AG08395 (cell line): ENCODE measurements at places on chromosomes 5 and 9.

DNA sequence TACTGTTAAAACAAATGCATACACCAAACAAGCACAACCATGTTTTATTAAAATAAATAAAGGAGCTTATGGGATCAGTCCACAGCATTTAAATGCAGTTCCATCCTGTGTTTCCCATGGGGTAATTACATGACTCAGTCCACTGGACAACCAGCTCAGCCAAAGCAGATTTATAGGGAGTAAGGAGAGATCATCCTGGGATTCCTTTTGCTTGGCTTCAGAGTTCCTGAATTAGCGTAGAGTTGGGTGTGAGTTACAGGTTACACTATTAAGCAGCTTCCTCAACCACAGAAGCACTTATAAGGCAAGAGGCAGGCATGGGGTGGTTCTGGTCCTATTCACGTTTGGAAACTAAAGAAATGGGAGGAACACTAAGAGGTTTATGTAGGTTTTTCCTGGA lies 381.1 kb upstream of the ACTBL2 start:
- peak; percentile 79 for DNase-seq

DNA sequence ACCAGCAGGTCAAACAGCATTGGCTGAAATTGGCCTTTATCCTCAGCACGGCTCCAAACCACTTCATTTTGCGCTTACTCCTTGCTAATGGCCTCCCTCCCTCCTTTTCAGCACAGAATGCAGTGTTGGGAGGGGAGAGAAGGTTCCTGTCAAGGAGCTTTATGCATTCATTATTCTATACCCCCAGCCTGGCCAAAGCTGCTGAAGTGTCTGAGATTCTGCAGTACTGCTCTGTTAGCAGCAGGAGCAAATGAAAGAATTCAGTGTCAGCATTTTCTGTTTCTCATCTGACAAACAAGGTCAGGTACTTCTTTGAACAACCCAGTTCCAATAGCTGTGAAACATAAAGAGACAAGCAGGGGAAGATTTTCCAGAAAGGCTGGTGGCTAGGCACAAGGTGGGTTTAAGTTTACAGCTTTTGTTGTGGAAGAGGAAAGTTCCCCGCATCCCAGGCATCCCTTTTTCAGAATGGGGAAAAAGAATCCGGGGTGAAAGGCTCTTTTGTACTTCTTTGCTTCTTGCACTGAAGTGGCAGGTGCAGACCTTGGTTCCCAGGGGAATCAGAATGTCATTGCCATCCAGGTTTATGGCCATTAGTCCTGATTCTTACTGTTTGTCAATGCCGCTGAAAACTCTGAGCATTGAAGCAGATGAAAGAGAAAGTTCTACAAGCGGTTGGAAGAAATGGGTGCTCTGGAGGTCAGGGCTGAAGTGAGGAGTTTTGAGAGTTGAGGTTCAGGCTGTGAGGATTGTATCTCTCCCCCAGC lies 109.3 kb upstream of the APC start:
- DNase-seq, result no peak

DNA sequence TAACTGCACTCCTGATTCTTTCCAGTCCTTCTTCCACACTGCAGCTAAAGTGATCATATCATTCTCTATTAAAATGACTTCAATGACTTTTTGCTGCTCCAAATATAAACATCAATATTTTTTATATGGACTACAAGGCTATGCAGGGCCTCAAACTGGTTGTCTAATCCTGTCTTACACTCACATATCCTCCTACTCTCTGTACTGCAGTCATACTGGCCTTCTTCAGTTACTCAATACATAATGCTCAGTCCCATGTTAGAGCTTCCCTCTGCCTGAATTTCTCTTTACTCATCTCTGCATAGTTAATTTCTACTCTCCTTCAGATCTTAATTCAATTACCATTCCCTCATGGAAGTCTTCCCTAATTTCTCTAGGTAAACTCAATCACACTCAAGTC lies 3.4 kb downstream of the MEIKIN start:
- DNase-seq, result no peak

GRCh38 chr5:124102486-124102885 lies 590.5 kb downstream of the CSNK1G3 start:
- no peak for DNase-seq

DNA sequence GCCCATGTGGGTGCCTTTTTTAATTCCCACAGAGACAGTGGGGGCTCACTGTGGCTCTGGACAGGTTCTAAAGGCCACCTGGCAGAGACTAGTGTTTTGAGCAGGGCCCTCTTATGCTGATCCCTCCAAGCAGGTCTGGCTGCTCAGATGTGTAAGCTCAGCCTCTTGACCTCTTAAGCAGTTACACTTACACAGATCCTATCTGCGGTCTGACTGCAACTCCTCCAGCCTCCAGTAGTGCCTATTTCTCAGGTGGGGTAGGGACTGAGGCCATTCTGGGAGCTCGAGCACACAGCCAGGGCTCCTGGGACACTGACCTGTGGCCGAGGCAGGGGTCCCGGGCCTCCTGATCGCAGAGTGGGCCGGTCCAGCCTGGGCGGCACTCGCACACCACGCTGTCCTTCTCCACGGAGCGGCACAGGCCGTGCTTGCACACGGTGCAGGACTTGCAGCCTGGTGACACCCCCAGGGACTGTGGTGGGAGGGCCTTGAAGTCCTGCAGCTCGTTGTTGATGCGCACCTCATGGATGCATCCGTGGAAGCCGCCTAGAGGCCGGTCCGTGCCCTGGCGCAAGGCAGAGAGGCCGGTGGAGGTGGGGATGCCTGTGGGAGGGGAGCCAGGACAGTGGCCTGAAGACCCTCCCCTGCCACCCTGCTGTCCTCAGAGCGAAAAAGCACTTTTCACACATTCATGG lies 91.9 kb upstream of the PANK3 start:
- no peak for DNase-seq

- no peak for DNase-seq
Measured at GRCh38 chr9:131748411-131748955, 8.6 kb upstream of the RAPGEF1 start.

DNA sequence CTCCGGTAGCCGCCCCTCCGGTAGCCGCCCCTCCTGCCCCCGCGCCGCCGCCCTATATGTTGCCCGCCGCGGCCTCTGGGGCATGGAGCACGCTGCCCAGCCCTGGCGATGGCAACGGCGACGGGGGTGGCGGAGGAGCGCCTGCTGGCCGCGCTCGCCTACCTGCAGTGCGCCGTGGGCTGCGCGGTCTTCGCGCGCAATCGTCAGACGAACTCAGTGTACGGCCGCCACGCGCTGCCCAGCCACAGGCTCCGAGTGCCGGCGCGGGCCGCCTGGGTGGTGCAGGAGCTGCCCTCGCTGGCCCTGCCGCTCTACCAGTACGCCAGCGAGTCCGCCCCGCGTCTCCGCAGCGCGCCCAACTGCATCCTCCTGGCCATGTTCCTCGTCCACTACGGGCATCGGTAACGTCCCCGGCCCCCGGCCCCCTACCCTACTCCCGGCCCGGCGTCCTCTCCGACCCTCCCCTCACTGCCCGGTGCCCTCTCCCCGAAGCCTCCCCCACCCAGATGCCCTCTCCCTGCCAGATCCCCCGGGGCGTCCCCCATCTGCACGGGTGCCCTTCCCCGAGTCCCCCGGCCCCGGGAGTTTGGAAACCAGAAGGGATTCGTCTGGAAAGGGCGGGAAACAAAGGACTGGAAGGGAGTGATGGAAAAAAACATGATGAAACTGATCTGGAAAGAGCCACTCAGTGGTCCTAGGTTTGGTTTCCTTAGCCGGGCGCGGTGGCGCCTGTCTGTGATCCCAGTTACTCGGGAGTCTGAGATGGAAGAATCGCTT lies 417 bp downstream of the SRD5A1 start:
- DNase-seq, result peak; percentile 31

- DNase-seq, result no peak
Measured at GRCh38 chr9:31372799-31373587, 1011.5 kb upstream of the ACO1 start.

DNA sequence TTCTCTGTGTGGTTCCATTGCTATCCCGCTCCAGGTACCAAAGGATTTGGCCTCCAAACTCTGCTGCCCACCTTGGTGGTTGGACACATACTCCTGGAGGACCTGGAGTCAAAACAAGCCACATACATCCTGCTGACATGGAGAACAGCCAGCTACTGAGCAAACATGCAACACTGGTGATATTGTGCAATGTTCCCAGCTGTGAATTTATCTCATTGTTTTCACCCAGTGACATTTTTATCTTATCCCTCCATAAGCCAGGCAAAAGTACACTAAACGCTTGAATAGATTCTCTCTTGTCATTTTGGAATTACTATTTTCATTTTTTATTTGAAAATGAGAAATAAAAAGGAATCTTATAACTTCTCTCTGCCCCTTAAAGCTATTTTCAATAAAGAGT lies 11.1 kb upstream of the CTSL start:
- peak; percentile 67 for DNase-seq

- DNase-seq, result no peak
Measured at GRCh38 chr5:80754900-80755299, 100.1 kb upstream of the DHFR start.

- no peak for DNase-seq
Measured at GRCh38 chr5:61802456-61802855, 470.4 kb downstream of the ZSWIM6 start.

DNA sequence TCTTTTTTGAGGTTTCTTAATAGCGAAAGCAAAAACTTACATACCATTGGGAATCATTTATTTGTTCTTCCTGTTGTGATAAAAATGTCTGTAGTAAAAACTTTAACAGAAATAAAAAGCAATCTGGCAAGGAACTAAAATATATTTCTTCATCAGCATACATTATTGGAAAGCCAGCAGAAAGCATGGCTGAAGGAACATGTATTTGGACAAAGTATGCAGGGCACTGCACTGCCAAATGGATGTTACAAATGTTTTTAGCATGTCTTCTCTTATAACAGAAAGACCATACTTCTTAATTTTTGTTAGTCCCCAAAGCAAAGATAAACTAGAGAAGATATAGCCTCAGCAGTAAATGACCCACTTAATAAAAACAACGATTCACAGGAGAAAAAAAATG lies 80.5 kb downstream of the SMIM15 start:
- no peak for DNase-seq

DNA sequence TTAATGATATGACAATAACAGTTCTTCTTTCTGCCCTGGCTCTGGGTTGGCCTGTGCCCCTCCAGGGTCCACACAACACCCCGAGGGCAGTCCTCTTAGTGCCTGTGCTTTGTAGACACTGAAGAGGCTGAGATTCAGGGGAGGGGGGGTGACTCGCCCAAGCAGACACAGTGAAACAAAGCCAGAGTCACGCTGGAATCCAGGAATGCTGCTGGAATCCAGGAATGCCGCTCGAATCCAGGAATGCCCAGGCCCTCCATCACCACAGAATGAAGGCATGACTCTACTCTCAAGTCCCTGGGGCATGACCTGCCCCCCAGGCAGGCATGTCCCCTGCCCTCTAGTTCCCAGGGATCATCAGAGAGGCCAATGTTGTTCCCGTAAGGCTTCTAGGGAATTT lies 73.1 kb downstream of the LRSAM1 start:
- peak; percentile 51 for DNase-seq

- DNase-seq, result no peak
Measured at GRCh38 chr5:157772127-157772526, 28.6 kb downstream of the LSM11 start.

GRCh38 chr5:171975877-171976667 lies 30.4 kb downstream of the FBXW11 start:
- no peak for DNase-seq

- DNase-seq, result no peak
Measured at GRCh38 chr5:134148316-134148715, 28.4 kb downstream of the SKP1 start.

DNA sequence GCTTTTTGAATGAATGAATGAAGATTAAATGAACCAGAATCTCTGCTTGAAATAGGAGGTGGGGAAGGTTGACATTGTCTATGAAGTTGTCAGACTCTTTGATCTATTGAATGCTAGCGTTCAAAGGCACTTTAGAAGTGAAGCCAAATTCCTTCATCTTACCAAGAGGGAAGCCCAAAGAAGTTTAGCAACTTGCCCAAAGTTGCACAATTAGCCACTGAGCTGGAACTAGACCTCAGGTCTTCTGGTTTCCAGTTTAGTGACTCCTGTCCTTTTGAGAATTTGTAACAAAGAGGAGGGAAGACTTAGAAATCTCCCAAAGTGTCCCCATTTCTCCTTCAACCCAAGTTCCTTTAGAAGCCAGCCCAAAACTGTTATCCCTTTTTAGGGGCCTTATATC lies 20.7 kb upstream of the SLC1A3 start:
- DNase-seq, result no peak

- no peak for DNase-seq
Measured at GRCh38 chr5:102306121-102306520, 10.0 kb upstream of the SLCO4C1 start.

- DNase-seq, result peak; percentile 21
Measured at GRCh38 chr5:34043099-34043876, at the start of gene C1QTNF3. Gene C1QTNF3 (minus strand): TSS chr5:34043213. CDS start chr5:34043125, 88 bp downstream.

- DNase-seq, result peak; percentile 97
Measured at GRCh38 chr5:150036513-150036912, 36.0 kb downstream of the HMGXB3 start.
